ENCODE measurements at places on chromosomes 2 and 18.

- no peak for DNase-seq
Measured at GRCh38 chr2:235725841-235726240, 232.0 kb downstream of the AGAP1 start.

- no peak for DNase-seq
Measured at GRCh38 chr18:31267823-31268481, 50.0 kb upstream of the DSG1 start.

- DNase-seq = no peak
Measured at GRCh38 chr2:205197468-205198139, 484.7 kb upstream of the NRP2 start.

- DNase-seq = no peak
Measured at GRCh38 chr18:8174771-8175170, 434.5 kb upstream of the RAB12 start.

DNA sequence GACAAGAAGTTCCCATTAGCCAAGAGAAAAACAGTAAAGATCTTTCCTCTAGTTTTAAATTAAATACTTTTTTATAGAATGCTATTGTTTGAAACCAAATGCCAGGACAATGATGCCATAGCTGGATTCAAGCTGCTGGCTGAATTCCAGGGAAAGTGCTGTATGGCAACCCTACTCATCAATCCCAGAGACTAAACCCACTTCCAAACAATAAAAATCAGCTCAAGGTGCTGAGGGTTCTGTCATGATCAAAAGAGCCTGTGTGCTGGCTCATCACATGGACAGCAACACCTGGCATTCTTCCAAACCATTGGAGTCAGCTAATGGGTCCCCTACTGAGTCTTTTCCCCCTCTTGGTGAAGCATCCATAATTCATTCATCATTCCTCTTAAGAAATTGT, 53.7 kb upstream of the PARD3B start:
- peak; percentile 1 for DNase-seq

- DNase-seq = no peak
Measured at GRCh38 chr2:168742258-168742932, 60.0 kb upstream of the NOSTRIN start.

- DNase-seq = no peak
Measured at GRCh38 chr2:185583058-185583816, 155.4 kb upstream of the FSIP2 start.

DNA sequence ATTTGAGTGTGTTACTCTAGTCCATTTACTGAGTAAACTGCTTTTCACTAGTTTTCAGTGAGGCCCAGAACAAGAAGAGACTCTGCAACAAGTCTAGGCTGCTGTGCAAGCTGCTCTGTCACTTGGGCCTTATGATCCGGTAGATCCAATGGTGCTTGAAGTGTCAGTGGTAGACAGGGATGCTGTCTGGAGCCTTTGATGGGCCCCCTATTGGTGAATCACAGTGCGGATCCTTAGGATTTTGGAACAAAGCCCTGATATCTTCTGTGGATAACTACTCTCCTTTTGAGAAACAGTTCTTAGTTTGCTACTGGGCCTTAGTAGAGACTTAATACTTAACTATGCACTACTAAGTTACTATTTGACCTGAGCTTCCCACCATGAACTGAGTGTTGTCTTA, 150.2 kb downstream of the TMEFF2 start:
- no peak for DNase-seq

DNA sequence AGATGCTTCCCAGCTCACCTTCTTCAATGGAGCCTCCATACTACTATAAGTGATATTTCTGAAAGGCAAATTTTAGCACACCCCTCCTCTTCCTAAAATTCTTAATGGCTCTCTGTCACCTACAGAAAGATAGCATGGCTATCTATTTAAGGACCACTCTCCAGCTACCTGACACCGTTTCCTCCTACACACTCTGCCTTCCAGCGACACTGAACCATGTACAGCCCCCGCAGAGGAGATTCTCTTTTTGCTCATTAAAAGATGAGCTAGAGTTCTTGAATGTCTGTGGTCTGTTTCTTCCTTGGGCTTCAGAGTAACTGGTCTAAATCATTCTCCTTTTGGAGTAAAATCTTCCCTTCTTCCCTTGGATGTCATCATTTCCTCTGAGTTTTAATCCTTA, 38.4 kb upstream of the GAREM1 start:
- DNase-seq = no peak

DNA sequence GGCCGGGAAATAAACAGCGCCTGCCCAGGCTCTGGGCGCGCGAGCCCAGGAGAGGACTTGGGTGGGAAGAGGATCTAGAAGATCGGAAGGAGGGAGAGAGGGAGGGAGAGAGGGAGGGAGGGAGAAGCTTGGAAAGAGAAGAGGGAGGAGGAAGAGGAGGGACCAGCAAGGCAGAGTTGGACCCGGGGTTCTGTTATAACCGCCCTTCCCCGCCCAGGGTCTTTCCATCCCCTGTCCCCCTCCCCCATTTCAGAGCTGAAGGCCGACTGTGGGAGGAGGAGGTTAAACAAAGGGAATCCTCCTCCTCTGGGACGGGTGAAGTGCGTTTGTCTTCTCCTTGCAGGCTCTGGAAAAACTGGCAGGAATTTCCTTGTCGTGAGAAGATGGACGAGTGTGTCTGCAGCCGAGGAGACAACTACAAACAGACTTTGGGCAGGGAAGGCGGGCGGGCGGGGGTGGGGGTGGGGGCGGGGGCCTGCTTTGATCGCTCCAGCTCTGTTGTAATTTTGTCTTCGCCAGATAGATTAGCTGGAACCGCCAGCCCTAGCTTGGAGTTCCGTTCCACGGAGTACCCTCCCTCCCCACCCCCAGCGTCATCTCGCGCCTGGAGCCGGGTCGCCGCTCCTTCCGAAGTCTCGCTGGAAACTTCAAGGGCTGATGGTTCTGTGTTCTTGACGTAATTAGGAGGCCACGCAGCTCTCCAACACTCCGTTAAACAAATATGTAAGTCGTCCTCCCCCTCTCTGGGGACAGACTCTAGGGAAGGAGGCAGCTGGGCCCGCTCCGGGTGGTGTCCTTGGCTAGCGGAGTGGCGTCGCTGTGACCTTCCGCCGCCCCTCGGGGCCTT, 6.4 kb upstream of the SP9 start:
- DNase-seq = no peak

DNA sequence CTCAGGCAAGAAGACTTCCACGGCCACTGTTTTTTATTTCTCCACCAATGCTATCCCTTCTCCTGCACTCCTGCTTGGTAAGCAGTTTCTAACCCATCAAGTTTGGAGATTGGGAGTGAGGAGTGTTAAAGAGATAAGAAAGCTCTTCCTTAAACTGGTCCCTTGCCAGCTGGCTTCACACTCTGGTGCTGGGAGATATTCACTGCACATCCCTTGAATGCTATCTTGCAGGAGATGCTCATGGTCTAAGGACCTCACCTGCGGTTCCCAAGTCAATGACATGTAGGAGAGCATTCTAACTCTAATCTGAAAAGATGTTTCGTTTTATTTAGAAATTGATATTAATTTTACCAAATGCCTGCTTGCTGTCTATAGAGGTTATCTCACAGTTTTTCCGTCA, 28.2 kb upstream of the CYRIA start:
- no peak for DNase-seq

DNA sequence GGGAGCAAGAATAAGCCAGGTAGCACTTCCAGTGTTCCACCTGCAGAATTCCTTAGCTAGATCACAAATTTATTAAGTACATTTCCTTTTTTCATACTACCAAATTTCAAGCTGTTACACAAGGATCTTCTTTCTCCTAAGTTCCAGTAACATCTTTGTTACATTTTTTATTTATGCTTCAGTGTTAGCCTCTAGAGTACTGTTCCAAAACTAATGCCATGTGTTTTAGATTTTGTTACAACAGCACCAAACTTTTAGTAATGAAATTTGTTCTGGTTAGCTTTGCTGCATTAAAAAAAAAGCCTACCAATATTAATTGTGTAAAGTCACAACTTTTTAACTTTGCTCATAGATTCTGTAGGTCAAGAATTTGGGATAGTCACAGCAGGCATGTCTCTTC, 161.1 kb downstream of the CAMKMT start:
- DNase-seq = no peak

DNA sequence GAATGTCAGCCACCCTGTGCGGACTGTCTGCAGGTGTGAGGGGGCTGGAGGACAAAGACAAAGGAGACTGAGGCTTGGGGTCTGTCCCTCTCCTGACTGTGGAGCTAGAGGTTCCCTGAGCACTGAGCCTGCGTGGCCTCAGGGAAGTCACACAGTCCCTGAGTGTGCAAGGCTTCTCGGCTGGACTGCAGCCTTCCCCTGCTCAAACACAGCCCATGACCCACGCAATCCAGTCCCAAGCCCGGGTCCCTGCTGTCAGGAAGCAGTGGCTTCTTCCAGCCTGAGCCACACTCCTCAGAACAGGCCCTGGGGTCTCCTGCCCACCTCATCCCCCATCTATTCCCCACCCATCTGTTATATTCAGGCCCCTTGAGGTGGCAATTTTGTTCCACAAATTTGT, 2.7 kb downstream of the ASTL start:
- no peak for DNase-seq

- peak; percentile 42 for DNase-seq
Measured at GRCh38 chr2:5412001-5412400, 280.2 kb upstream of the SOX11 start.

DNA sequence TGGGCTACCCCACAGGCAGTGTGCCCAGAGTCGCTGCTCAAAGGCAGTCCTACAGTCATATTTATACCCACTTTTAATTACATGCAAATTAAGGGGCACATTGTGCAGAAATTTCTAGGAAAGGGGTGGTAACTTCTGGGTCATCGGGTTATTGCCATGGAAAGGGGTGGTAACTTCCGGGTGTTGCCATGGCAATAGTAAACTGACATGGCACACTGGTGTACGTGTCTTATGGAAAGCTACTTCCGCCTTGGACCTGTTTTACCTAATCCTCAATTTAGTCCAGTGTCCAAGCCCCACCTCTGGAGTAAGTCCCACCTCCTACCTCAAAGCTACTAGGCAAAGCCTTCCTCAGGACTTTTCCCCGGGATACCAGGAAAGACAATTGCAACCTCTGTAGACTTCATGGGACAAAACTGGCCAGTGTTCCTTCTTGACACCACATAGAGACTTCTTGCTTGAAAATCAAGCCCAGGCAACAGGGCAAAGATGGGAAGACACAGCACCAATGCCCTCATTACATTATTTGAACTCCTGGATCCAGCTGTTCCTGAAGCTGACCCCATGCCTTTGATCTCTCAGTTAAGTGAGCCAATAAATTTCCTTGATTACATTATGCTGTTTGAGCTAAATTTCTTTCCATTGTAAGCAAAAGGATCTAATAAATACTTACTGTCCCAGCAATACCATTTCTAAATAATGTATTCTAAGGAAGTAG, 63.3 kb upstream of the AGAP1 start:
- DNase-seq = no peak

GRCh38 chr18:2035056-2035455, 536.2 kb downstream of the METTL4 start:
- no peak for DNase-seq

GRCh38 chr2:143124445-143124844, 4.8 kb upstream of the ARHGAP15 start:
- DNase-seq = no peak

DNA sequence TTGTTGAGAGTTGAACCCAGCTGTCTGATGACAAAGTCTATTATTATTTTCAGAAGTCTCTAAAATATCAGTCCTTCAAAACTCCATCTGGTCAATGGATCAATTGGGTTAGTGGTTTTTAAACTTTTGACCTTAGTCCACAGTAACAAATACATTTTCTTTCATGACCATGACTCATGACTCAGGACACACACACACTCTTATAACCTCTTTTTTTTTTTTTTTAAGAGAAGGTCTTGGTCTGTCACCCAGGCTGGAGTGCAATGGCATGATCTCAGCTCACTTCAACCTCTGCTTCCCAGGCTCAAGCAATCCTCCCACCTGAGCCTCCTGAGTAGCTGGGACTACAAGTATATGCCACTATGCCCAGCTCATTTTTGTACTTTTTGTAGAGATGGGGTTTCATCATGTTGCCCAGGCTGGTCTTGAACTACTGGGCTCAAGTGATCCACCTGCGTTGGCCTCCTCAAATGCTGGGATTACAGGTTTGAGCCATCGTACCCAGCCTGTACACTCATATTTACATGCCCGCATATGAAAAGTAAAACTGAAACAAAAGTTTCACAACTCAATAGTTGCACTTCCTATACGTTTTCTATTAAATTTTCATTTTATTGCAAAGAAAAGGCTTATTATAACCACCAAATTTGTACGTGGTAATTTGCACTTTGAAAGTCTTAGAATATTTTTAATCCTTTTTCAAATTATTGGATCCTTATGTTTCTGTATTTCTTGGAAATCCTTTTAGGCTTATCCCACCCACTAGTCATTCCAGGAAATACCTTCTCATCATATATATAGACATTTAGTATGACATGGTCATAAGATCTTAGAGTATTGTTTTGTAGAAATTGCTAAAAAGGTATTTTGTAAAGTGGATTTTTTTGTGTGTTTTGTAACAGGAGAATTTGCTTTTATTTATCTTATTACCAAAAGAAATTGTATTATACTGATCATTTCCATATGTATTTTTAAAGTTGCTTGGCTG, 199.0 kb downstream of the LPIN1 start:
- DNase-seq = no peak

- no peak for DNase-seq
Measured at GRCh38 chr2:193845604-193846003, 1650.9 kb upstream of the TMEFF2 start.

GRCh38 chr2:179581605-179582004, 279.8 kb downstream of the ZNF385B start:
- DNase-seq = no peak

- no peak for DNase-seq
Measured at GRCh38 chr2:21372654-21373053, 248.9 kb downstream of the TDRD15 start.

- DNase-seq = no peak
Measured at GRCh38 chr2:31812051-31812798, 198.6 kb downstream of the MEMO1 start.

DNA sequence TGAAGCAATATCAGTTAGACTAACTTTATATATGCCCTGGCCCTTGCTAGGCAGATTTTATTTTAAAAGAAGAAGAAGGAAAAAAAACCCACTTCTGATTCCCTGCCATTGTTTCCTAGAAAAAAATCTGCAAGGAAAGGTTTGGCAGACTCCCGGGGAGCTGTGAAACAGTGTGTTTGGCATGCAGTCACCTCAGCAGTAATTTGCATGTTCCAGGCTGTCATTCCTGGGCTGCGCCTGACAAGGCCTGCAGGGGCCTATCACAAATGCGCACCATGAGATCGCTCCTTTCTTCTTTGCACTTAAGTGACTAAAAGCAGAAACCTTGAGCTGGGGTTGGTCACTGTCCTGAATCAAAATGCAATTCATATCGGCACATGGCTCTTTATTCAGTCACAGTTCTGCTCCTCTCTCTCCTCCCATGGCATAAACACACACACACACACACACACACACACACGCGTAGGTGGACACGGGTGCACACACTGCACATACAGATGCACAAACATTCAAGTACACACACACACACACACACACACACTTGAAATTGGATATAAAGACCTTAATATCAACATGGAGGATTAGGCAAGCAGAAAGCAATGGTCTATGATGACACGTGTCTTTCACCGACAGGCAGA, 172.8 kb downstream of the MYT1L start:
- no peak for DNase-seq

Measured in NCI-H187 treated with DMSO at 0.1 percent for 48 hours (cell line).